ENCODE measurements at places on chromosomes 1 and 21.

DNA sequence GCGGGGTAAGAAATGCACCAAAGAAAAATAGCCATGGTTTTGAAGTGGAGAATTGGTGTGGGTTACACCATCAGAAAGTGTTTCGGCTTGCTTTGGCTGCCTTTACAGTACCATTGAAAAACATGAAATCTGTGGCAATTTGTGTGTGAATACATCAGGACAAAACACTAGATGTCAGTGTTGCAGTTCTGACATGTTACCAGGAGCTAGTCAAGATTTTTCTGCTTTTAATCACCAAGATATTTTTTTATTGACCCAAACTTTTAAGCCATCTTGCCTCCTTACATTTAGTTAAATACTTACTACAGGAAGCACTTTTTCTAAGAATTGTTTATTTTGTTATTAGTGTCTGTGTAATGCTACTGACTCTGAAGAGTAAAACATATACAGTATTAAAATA is 14.3 kb downstream of the RRP15 start:
- DNase-seq: no peak

DNA sequence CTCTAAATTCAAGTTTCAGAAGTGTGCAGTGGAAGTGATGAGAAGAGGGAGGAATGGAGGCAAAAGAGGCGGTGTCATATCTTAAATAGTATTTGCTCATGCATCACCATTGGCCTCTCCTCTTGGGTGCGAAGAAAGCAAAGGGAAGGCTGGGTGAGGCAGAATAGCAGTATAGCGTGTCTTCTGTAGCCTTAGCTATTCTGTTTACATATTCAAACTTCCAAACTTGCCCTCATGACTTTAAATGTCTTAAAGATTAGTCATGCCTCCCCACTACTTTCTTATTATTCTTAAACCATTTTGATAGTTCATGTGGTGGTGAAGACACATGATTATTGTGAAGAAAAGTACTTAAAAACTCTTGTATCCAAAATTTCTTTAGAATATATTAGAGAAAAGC is 104.6 kb upstream of the TENT5C start:
- no peak for DNase-seq

GRCh38 chr1:117652421-117652820 is 46.6 kb downstream of the TENT5C start:
- DNase-seq: no peak

DNA sequence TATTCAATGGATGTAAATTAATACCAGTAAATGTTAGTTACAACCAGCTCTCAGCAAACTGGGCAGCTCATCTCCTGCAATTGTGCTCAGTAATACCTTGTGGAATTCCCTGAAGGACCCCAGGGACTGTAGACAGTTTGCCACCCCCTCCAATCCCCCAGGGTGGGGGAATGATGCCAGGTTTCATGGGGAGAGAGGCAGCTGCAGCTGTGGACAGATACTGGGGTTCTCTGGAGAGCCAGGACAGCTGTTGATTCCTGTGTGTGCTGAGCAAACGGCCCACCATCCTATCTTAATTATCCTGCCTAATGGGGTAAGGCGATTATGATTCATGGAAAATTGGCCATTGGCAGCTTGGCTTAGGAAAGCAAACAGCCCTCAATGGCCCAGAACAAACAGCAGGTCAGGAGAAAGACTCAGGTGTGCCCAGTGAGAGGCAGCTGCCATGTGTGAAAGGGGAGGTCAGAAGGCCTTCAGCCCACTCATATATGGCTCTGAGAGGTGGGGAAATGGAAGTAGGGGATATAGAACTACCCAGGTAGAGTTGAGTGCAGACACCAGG is 148.9 kb upstream of the CTTNBP2NL start:
- DNase-seq: no peak

DNA sequence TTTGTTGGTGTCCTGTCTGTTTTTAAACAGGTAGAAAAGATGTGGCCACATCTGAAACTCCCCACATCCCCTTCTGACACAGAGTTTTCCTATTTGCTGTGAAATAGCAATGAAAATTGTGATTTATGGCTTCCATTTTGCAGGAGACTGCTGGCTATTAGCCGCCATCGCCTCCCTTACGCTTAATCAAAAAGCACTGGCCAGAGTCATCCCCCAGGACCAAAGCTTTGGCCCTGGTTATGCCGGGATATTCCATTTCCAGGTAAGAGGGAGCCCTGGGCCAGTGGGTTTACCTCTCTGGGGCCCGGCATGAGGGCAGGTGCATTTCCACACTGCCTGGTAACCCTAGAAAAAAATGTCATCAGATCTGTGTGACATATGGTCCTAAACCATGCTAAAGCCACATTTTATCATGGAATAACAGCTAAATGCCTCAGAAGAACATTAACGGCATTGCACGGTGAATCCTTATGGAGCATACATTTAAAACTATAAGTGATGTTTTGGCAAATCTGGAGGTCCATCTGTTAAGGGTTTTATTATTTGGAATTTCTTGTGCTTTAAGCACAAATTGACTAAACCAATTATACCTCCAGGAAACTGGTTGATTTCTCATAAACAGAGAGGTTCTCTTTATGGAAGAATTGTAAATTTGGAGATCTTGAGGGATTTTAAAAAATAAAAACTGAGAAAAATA is 12.3 kb downstream of the CAPN9 start:
- DNase-seq: no peak

DNA sequence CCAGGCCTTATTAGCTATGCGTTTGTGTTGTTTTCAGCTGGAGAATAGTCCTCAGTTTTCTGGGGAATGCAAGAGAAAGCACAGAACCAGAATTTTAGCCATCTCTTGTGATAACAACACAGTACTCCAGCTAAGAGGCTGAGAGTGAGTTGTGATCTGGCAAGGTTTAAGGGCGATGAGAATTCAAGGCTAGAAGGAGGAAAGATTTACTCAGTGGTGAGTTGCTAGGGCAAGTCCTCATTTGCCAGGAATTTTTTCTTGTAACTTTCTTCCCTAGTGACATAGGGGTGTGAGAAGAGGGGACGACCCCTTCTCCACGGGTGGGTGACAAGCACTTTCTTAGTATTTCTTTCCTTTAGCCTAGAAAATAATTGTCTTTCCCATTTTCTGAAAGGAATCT is 53.2 kb downstream of the HHAT start:
- no peak for DNase-seq

- no peak for DNase-seq
Observed at GRCh38 chr1:219788091-219788490, 140.3 kb downstream of the SLC30A10 start.

GRCh38 chr1:66147226-66147835 is 354.6 kb downstream of the PDE4B start:
- DNase-seq: no peak

DNA sequence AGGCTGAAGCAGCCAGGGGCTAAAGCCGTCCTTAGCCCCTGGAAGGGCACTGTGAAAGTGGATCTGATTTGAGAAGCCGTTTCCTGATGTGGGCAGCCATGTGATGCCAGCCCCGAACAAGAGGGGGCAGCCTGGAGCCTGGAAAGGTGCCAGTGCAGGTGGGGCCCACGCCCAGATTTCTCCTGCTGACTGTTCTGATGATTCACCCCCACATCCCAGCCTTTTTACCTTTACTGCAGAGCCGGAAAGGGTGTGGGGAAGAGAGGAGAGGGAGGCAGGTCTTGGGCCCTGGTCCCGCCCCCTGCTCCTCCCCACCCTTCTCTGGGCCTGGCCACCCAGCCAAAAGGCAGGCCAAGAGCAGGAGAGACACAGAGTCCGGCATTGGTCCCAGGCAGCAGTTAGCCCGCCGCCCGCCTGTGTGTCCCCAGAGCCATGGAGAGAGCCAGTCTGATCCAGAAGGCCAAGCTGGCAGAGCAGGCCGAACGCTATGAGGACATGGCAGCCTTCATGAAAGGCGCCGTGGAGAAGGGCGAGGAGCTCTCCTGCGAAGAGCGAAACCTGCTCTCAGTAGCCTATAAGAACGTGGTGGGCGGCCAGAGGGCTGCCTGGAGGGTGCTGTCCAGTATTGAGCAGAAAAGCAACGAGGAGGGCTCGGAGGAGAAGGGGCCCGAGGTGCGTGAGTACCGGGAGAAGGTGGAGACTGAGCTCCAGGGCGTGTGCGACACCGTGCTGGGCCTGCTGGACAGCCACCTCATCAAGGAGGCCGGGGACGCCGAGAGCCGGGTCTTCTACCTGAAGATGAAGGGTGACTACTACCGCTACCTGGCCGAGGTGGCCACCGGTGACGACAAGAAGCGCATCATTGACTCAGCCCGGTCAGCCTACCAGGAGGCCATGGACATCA is at the start of gene SFN:
Gene SFN, plus strand, starts transcription at position 369 of the 904 bp plus-strand sequence. Its CDS starts 64 bp downstream, at position 433.
- peak; percentile 64 for DNase-seq

DNA sequence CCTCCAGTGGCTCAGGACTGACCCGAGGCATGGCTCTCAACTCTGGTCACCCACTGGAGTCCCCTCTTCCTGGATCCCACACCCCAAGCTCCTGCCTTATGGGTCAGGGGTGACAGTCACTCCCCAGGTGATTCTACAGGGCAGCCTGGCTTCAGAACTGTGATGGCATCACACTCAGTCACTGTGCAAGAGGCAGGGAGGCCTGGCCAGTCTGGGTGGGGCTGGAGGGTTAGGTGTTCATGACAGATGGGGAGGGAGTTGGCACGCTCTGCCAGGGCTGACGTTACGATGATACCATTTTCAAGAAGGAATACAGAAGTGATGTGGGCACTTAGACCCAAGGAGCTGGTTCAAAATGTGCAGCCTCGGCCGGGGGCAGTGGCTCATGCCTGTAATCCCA is 25.2 kb upstream of the ABCG1 start:
- no peak for DNase-seq

GRCh38 chr21:41813226-41813625 is 46.4 kb upstream of the RIPK4 start:
- no peak for DNase-seq

DNA sequence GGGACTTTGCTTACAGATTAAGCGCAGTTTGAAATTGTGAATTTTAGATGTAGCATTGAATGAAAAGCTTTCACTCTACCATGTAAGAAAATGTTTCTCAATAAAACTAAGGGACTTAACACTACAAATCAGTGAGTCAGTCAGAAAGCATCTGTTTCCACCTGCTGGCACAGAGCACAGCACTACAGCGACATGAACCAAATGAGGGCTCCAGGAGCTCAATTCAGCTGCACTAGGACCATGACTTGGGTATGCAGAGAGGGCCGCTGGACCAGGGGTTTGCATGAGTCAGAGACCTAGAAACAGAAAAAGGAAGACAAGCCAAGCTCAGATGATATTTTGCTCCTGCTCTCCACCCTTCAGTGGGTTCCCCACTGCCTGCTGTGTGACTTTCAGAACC is 5.2 kb downstream of the SUSD4 start:
- DNase-seq: no peak

GRCh38 chr1:68379085-68379478 is 70.7 kb downstream of the RPE65 start:
- DNase-seq: no peak

DNA sequence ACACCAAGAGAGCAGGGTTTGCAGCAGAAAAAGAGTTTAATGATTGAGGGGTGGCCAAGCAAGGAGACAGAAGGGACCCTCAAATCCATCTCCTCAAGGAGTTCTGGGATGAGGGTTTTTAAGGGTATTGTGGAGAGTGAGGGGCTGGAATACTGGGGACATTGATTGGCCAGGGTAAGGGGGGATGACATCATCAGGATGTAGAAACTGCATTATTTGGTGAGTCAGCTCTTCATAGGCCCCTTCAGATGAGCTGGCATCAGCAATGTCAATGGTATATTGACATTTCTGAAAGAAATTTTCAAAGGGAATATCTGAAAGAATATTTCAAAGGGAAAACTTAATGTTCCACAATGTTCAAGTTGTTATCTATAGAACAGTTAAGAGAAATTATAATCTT is 168.1 kb upstream of the SNX7 start:
- DNase-seq: no peak

DNA sequence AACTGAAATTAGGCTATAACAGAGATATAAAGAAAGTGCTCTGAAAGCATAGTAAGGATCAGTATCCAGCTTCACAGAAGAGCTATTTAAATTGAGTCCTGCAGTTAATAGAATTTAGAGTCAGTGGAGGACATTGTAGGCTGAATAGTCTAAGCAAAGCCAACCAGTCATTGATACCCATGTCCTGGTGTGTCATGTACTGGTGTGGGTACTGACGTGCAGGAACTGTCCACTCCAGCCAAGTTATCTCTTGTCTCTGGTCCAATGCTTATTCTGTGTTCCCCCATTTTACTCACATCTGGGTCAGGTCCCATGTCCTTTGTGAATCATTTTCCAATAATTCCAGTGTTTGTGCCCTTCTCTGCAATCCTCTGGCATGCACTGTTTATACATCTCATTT is 90.0 kb downstream of the MACF1 start:
- DNase-seq: no peak

GRCh38 chr1:23470282-23471070 is 13.5 kb downstream of the ASAP3 start:
- no peak for DNase-seq

DNA sequence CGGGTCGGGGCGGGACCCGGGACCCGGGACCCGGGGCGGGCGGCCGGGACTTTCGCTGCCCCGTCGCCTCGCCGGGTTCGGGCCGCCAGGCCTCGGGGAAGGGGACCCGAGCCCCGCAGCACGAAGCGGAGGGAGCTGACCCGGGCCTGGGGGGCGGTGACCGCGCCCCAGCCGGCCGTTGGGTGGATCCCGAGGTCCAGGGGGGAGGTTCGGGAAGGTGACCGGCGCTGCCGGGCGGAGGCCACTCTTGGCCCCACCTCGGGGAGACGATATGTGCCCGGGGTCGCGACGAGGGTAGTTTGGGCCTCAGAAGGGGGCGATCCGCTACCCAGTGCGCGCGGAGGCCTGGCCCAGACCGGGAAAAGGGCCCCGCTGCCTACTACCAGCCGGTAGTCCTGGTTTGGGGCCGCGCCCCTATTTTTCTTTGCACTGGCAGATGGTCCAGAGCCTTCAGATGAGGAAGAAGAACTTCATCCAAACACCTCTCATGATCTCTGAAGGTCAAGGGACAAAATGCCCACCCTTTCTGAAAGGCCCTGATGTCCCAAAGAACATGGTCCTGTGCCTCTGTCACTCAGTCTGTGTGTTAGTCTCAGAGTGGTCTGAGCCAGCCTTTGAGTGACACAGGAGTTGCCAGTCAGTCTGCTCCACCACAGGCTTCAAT is 766 bp downstream of the AGO4 start:
- DNase-seq: peak; percentile 13

DNA sequence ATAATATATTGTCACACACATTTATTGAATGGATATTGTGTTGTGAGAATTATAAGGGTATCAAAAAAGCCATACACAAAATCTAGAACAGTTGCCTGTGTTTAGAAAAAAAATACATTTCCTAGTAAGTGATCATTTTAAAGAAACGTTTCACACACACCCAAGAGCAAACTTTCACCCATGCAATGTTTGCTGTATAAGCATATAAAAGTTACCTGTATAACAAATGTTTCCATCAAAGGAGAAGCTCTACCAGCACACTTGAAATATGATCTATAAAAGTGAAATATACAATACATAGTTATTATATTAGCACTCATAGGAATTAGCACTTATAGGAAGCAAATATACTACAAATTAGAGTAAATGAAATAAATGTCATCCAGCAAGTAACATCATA is 1098.1 kb downstream of the NCAM2 start:
- DNase-seq: no peak

GRCh38 chr1:220271706-220272046 is 577 bp downstream of the RAB3GAP2 start:
- no peak for DNase-seq

All from stimulated activated CD4-positive, alpha-beta T cell treated with anti-CD3 and anti-CD28 coated beads, Interleukin-2, amount 100 ng/mL, for 48 hours (primary cell).